T-helper 1 cell (primary cell): ENCODE measurements at places on chromosomes 4 and X.
A peak's percentile ranks its signal among the peaks of the same experiment; 100 is the strongest.

DNA sequence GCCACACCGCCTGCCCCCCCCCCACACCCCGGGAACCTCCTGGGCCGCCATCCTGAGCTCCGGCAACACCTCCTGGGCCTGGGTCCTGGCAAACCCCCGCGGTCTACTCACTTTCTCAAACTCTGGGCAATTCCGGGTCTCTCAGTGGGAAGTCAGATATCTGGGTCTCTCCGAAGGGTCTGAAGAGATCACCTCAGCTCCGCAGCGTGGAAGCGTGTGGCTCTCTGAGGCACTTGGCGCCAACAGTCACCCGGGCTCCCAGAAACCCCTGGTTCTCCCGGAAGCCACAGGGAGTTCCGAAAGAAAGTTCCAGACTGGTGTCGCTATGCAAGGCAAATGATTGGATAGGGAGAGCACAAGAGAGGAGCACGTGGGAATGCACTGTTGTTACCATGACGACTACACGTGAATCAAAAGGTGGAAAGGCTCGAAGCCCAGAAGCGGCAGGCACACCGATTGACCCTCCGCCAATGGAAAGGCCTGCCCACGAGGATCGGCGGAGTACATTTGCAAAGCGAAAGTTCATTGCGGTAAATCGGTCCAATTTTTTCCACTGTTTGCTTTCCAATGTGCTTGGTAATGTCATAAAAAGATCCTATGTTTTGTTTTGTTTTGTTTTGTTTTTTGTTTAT, at the start of gene PNMA6E:
Gene PNMA6E (minus strand): TSS at position 218 of the 632 bp plus-strand sequence. CDS start 2,501 bp downstream, outside the sequence.
- no peak for DNase-seq

- DNase-seq: no peak
These were observed 62.6 kb downstream of the NSUN7 start for GRCh38 chr4:40812386-40812785.

GRCh38 chrX:106249706-106250379, 81.7 kb downstream of the PWWP3B start:
- no peak for DNase-seq

DNA sequence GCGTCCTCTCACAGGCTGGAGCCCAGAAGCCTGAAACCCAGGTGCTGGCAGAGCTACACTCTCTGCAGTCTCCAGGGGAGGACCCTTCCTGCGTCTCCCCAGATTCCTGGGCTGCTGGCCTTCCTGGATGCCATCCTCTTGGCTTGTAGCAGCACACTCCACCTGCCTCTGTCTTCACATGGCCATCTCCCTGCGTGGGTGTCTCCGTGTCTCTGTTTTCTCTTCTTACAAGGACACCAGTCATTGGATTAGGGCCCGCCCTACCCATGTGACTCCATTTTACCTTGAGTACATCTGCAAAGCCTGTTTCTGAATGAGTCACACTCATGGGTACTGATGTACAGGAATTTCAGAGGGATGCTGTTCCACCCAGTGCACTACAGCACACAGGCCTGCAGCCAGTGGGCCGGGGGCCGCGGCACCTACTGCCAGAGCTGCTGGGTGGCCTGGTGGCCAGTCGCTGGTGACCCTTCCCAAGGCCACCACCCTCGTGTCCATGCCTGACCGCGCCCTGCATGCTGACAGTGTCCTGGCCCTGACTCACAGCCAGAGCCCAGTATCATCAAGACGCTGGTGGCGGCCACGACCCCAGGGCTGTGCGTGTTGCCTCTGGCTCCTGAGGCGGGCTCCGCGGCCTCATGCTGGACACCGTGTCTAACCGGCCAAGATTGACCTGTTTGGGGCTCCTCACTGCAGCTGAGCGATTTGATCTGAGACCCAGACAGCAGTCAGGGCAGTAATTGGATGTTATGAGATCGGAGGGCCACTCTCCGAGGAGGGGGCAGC, 63.6 kb upstream of the NKX1-1 start:
- DNase-seq: no peak

GRCh38 chrX:32896088-32896487, 315.3 kb downstream of the DMD start:
- no peak for DNase-seq

- no peak for DNase-seq
These were observed 149.5 kb downstream of the SHROOM3 start for GRCh38 chr4:76584241-76585152.

- DNase-seq: no peak
These were observed 253.2 kb upstream of the AR start for GRCh38 chrX:67290489-67291220.

- no peak for DNase-seq
These were observed 88.9 kb downstream of the UBE2K start for GRCh38 chr4:39786838-39787237.

- DNase-seq: no peak
These were observed 126.0 kb downstream of the LDB2 start for GRCh38 chr4:16772366-16772850.

- no peak for DNase-seq
These were observed 104.8 kb upstream of the PDE5A start for GRCh38 chr4:119733431-119733830.

GRCh38 chr4:168654104-168654847, 157.4 kb downstream of the PALLD start:
- DNase-seq: no peak

GRCh38 chr4:89338206-89338605, 30.6 kb upstream of the GPRIN3 start:
- no peak for DNase-seq

DNA sequence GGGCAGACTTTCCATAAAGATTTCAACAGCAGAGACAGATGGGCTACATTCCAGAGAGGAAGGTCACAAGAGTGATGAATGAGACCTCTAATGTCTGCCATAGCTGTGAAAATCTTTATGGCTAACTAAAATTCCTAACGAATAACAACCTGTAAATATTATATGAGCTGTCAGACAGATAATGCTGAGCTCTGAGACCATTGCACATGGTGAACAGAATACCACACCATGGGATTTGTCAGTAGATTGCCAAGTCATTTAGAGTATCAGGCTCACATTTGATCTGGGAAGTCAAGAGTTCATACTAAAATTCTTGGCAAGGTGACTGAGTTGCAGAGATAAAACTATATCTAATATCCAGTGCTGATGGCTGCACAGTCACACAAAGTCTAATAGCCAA, 259.2 kb upstream of the FTHL17 start:
- DNase-seq: no peak

- no peak for DNase-seq
These were observed 25.6 kb upstream of the MAMLD1 start for GRCh38 chrX:150337536-150337935.

DNA sequence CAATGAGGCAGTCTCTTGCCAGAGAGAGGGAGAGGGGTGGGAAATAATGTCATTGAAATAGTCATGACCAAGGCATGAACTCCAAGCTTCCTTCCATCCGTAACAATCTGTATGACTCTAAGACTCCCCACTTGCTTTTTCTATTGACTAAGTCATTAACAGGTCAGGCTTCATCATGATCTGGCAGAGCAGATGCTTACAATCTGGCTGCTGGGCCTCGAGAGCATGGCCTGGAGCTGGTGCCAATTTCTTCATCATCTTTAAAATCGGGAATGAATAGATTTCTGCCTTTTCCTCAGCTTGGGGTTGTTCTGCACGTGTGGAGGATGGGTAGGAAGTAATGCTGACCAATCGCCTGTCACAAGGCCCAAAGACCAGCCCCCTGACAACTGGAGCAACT, 280.6 kb upstream of the CLNK start:
- DNase-seq: no peak

- no peak for DNase-seq
These were observed 160.8 kb downstream of the FANCB start for GRCh38 chrX:14712096-14712495.

GRCh38 chr4:88697141-88697540, 488 bp downstream of the NAP1L5 start:
- peak; percentile 12 for DNase-seq

GRCh38 chrX:19204636-19205035, 82.4 kb upstream of the ADGRG2 start:
- no peak for DNase-seq

DNA sequence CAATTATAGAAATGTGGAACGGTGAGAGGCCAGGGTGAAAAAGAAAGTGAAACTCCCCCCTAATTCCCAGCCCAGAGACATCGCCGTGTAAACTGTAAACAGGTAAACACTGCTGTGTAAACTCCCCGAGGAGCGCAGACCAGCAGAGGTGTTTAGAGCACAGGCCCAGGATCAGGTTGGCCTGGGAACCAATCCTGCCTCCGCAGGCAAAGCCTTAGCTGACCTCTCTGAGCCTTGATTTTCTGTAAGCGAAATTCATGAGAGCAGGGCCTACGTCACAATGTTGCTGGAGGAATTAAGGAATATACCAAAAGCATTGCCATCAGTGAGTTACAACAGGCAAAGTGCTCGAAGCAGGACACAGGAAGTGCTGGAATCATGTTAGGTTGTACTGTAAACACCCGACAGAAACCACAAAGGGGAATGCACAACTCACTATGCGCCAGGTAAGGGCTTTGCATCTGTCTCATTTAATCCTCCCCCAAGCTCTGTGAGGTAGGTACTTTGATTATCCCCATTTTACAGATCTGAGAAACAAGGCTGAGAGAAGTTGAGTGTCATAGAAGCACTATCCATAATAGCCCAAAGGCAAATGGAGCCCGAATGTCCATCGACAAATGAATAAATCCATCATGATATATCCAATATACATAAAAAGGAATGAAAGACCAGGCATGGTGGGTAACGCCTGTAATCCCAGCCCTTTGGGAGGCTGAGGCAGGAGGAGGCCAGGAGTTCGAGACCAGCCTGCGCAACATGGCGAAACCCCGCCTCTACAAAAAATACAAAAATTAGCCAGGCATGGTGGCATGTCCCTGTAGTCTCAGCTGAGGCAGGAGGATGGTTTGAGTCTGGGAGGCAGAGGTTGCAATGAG, 30.7 kb upstream of the KIAA0232 start:
- no peak for DNase-seq

DNA sequence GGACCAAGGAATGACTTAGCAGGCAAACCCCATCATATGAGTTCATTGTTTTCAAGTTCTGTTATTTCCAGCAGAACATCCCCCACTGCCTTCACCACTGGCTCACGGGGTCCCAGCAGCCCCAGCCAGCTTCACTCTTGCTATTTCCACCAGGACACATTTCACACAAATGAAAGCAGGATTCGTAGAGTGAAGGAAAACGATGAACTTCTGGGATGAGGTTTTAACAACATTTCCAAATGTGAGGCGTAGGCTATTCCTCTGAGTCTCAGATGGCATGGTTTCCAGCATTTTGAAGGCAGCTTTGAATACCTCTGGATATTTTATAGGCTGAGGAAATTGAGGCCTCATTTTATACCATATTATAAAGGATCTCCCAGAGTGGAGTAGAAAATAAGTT, 32.9 kb upstream of the EGFL6 start:
- DNase-seq: no peak

GRCh38 chr4:87838890-87839591, 6.3 kb downstream of the MEPE start:
- DNase-seq: no peak

DNA sequence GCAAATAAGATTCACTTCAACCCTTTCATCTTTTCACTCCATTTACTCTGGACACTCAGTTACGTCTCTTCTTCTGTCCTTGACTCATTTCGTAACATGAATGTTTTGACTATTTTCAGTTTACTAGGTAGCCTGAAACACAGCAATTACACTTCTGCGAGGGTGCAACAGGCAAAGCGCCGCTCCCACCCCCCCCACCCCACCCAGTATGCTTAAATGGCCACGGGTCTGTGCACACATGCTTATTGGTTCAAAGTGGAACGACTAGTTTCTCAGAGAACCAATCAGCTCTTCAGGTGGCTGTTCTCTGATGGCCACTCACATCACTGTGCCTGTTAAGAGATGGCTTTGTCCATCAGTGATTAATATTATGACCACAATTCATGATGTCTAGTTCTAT, 3.5 kb downstream of the BEND4 start:
- no peak for DNase-seq

DNA sequence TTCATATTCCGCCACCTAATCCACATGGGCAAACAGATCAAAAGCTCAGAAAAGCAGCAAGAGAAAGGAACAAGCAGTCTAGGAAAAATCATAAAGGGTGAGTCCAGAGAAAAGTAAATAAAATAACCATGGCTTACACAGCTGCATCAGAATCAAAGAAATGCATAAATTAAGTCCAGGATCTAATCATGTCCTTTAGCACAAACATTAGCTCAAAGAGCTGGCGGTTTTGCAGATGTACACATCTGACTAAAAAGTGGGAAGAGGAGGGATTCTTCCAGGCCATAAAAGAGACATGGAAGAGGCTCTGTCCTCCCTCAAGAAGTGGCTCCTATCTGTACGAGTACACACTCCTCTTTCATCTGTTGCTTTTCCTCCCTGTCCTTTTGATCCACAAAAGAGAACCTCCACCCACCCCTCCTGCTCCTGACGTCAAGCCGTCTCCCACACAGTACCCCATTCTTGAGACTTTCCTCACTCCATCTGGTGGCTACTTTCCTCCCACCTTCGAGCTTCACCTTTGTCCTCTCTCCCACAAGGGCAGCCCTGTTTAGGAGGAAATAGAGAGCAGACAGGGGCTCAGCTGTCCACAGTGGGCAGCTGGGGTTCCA, 92.5 kb downstream of the RASL11B start:
- DNase-seq: no peak

DNA sequence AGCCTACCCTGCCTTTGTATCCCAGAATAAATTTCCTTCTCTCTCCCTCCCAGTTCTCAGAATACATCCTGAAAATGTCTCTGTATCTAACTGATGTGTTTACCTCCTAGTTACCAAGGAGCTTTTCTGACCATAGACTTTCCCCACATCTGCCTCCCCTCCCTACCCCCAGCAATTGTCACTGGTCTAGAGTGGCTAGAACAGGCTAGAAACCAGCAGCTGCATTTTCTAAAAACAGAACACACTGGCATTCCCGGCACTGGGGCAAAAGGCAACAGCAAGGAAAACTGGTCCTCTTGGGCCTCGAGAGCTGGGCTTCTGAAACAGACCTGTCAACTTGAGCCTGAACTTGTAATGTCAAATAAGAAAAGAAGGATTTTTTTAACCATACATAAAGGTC, 16.4 kb downstream of the TASL start:
- DNase-seq: no peak

DNA sequence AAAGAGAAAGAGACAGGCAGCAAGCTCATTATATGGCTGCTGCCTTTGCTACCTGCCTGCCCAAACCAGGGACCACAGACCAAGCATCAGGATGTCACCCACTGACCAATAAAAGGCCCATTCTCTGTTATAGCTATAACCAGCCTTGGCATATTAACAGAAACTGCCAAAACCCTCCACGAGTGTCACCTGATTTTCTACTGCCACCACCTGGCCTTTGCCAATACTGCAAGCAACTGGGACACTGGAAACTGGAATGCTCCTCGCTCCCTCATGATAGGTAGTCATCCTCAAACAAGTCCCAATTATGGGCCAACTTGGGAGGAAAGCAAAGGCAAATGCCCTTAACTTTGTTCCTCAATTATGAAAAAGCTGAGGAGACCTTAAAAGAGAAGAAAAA, 76.0 kb downstream of the SPIN4 start:
- DNase-seq: no peak

GRCh38 chr4:173752610-173753230, 222.7 kb upstream of the HAND2 start:
- no peak for DNase-seq

DNA sequence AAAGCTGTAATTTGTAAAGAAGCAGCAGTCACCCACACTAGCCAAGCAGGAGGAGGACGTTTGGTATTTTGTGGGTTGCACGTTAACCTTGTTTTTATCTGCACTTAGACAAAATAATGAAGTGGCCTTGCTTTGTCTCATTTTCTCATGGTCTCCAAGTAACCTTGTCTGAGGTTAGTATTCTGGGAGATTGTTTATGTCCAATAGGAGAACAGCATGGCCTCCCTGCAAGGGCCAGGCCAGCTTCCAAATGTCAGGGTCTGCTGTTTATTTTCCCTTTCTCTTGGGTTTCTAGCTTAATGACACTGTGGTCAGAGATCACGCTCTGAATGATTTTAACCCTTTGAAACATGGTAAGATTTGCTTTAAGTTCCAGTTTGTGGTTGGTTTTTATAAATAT, 29.9 kb downstream of the PNMA6E start:
- no peak for DNase-seq
